ENCODE measurements at places on chromosomes 1 and 21.

DNA sequence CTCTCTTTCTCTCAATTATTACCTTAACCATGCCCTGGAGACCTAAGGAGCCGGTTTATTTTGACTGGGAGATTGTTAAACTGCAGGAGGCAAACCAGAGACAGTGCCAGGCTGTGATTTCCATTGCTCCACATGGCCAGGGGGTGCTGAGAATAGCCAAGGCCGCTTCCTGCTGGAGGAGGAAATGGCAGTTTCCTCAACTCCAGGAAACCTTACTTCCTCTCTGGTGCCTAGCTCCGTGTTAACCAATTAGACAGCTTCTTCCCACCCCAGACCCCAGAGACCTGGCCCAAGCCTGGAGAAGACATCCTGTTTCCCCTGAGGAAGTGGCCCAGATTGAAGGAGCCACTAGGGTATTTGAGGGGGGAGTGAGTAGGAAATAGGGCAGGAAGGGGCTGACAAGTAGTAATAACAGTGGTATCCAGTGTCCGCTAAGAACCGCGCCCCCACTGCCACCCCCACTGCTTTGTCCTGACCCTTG lies 161.2 kb downstream of the PLPP3 start:
- no peak for DNase-seq

DNA sequence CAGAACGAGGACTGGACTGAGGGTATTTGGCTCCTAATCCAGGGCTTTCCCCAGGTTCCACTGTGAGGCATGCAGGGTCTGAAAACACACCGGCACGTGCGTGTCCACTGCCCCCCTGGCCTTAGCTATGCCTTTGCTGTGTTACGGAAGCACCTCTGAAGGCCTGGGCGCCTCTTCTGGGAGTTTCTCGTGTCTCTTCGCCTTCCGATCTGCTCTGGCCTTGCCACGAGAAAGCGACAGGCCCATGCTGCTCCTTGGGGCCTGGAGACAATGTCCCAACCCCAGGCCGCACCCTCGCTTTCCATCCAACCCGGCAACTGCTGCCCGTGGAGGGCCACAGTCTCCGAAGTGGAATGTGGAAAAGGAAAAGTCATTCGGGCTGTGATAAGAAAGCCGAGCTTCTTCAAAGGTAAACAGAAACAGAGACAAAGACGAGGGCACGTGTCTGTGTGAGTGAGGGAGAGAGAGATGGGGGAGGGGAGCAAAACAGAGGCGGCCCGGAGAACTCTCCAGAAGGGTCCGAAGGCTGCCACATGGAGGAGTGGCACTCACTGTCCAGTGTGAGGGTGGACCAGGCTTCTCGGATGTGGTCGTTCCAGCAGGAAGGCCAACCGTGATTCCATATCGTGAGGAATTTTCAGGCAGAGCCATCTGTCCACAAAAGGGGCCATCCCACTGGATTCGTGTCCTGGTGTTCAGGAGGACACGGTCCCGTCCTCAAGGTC lies 3.4 kb upstream of the UMODL1 start:
- no peak for DNase-seq

- no peak for DNase-seq
Measured at GRCh38 chr1:202276920-202277319, 64.8 kb downstream of the UBE2T start.

DNA sequence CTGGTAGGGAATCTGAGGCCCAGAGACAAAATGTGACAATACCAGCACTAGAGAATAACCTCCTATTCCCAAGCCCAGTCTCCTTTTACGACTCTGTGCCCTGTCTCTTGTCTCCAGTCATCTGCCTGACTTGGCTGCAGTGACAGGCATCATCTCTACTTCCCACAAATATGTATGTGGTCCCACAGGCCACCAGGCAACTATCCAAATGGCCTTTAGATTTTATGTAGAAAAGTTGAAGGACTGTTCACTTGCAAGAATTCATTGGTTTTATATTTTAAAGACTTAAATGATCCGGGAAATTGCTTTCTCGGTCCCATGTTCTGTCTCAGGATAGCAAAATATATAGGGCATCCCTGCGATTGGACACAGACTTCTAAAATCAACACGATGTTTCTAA lies 11.6 kb downstream of the KRTAP24-1 start:
- DNase-seq = no peak

GRCh38 chr1:50060279-50060678 lies 36.5 kb upstream of the AGBL4 start:
- no peak for DNase-seq

- no peak for DNase-seq
Measured at GRCh38 chr21:10641107-10641506, 119.7 kb downstream of the TPTE start.

- DNase-seq = no peak
Measured at GRCh38 chr1:95229706-95230105, 4.3 kb upstream of the RWDD3 start.

DNA sequence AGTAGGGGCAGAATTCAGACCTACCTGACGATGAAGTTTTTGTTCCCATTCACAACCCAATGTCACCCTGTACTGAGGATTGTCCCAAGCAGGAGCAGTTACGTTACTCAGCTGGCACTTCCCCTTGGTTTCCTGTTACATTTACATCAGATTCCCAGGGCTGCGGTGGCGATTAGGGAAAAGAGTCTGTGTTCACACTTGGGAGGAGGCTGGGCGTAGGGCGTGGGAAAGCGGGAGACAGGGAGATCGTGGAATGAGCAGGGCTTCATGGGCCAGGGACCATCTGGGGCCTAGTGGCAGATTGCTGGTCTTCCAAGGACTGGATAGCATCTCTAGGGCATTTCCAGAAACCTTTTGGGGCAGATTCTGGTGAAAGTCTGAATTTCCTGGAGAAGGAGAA lies 39.0 kb downstream of the TBX19 start:
- no peak for DNase-seq

DNA sequence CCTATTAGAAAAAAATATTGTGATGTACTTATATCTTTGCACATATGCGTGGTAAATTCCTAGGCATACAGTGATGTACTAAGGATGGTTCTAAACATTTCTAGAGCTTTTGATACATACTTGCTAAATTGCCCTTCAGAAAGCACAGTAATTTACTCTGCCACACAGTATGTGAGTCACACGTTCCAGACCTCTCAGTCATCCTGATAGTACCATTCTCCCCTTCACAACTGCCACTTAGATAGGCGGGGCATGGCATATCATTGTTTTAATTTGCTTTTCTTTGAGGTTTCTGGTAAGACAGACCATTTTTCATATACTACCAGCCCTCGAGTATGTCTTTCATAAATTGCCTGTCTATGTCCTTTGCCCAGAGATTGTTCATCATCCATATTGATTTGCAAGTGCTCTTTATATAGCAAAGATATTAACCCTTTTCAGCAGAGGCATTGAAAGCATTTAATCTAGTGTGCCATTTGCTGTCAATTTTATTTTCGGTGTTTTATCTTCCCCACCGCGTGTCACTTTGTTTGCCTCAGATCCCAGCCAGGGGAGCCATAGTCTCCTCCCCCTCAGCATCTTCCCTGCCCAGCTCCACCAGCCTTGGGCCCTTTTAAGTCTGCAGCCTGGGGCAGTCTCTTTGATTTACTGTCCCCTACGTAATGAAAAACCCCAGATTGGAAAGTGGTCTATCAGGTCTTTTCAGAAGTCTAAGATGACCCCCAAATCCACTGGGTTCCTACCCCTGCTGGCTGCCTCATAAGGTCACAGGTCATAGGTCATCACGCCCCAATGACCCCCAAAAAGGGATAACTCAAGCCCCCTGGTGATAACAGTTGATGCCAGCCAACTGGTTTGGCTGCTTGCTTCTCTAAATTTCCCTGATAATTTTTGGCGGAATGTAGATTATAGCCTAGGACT lies 11.8 kb upstream of the PAX7 start:
- DNase-seq = no peak

- no peak for DNase-seq
Measured at GRCh38 chr1:180923887-180924286, 11.2 kb downstream of the KIAA1614 start.

- DNase-seq = no peak
Measured at GRCh38 chr1:80462006-80462405, 1338.7 kb upstream of the ADGRL2 start.

- DNase-seq = no peak
Measured at GRCh38 chr1:93448983-93449804, 1.3 kb downstream of the FNBP1L start.

DNA sequence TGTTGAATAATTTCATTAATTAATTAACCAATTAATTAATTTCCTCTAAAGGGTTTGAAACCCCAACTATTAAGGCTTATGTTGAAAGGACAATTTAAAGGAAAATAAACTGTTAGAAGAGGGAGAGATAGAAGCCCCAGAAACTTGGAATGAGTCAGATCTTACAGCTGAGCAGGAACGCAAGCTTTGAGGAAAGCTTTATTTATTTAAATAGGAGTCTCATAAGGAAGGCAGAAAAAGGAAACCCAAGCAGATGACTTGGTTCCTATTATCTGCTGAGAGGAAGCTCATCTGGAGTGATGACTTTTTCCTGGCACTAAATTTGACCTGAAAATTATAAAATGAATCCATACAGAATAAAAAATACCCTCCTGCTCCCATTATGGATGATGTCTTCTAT lies 105.1 kb downstream of the ROR1 start:
- no peak for DNase-seq

DNA sequence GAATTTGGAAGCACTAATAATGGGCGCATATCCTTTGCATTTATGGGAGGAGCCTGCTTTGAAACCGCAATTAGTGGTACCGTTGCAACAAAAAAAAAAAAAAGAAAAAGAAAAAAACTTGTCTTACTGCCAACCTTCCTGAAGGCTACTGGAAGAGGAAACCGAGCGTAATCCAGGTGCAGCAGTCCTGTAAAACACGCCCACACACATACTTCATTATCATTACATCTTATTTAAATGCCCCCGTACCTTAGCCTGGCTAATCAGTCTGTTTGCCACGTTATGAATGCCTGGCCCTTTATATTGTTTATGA lies 686 bp upstream of the ZNF281 start:
- peak; percentile 20 for DNase-seq

DNA sequence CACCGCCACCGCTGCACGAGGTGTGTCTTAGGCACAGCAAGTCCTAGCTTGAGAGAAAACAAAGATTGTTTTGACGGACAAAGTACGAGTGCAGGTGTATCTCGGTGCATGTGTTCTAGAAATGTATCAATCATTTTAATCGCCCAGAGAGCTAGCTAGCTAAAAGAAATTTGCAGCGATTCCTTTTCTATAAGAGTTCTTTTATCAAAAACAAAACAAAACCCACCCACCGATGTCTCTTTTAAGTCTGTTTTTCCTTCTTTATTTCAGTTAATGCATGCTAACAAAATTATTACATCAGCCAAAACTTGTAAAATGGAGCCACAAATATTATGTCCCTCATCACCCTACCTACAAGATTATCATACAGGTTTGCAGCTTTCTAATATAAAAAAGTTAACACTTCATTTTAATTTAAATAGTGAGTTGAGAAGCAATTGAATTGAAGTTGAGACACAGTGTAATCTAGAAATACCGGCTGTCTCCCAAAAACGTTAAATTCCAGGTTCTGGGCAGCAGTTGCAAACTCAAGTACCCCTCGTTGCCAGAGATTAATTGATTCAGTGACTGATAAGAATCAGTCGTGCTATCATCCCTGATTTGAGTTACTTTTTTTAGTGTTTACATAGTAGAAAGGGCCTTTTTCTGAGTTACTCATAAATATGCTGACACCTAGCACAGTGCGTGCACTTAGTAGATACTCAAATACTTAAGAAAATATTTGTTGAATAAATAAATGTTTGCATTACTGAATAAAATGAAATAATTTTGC lies 1.5 kb upstream of the SYDE2 start:
- no peak for DNase-seq

DNA sequence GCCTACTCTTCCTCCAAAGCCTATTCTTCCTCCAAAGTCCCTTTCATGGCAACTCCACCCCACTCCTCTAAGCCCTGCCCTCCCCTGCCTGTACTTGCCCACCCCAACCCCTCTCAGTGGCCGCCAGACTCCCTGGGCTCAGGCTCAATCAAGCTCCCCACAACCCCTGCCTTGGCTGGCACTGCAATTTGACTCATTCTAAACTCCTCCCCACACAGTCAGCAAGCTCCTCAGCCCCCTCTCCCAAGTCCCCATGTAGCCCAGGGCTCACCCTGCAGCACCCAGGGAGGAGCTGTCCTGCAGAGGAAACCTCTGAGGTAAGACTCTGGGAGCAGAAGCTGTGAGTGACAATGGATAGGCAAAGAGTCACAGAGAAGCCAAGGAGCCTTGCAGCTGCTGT lies 3.6 kb upstream of the VSIG8 start:
- no peak for DNase-seq

DNA sequence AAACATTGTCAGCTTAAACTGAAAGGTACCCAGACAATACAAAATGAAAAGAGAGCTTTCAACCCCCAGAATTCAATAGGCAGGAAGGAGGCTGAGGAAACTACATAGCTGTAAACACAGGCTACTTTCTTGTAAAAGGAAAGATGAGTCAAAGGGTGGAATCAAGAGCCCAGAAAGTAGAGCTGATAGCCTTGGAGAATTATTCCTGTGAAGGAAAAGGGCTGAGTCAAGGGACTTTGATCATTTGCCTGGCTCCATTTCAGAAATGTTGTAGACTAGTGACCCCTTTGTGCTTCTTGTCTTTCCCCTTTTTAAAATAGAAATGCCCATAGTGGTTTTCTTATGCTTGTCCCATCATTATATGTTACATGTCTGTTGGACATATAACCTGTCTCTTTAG lies 597.6 kb downstream of the ADGRL2 start:
- no peak for DNase-seq

GRCh38 chr21:24375201-24375600 lies 1232.1 kb downstream of the MRPL39 start:
- DNase-seq = peak; percentile 8

- DNase-seq = no peak
Measured at GRCh38 chr1:235950318-235950717, 83.6 kb upstream of the LYST start.

DNA sequence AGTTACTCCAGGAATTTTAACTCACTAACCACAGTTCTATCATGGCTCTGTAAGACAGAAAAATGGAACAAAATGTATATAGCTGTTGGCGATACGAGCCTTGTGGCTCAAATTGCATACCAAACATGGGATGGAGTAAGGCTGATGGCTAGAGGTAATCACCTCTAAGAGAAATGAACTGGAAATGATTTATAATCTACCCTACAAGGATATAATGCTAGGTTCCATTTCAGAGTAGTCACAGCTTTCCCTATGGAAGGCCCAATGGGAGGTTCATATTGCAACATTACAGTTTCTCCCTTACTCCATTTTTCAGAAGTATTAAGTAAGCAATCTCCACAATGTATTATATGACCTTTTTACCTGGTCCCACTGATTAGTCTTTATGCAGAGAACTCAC lies 61.6 kb downstream of the EDEM3 start:
- DNase-seq = no peak

GRCh38 chr1:229448845-229449244 lies 15.0 kb upstream of the ACTA1 start:
- DNase-seq = no peak

- peak; percentile 58 for DNase-seq
Measured at GRCh38 chr1:27555700-27556424, 48.1 kb downstream of the AHDC1 start.

GRCh38 chr1:236830560-236830959 lies 35.5 kb downstream of the MTR start:
- no peak for DNase-seq

- no peak for DNase-seq
Measured at GRCh38 chr1:71339238-71339637, 258.4 kb upstream of the ZRANB2 start.

GRCh38 chr1:108016451-108016920 lies 51.5 kb upstream of the VAV3 start:
- no peak for DNase-seq
